Activated naive CD8-positive, alpha-beta T cell treated with anti-CD3 and anti-CD28 coated beads, Interleukin-2, amount 10 ng/mL, durations not matched to agents 7 days and 5 days (primary cell): ENCODE measurements at places on chromosomes 1 and 21. TPM values are rescaled to one million over a fixed set of nuclear protein-coding genes. Genes with fewer than 3 reads are reported as not detected.
A peak's percentile ranks its signal among the peaks of the same experiment; 100 is the strongest.

- no peak for DNase-seq
Observed at GRCh38 chr1:197342044-197342565, 74.1 kb downstream of the CRB1 start.

DNALI1 gene
- not detected for total RNA-seq

GRCh38 chr1:27634177-27634984 is 604 bp downstream of the FGR start:
- peak; percentile 69 for DNase-seq

DNA sequence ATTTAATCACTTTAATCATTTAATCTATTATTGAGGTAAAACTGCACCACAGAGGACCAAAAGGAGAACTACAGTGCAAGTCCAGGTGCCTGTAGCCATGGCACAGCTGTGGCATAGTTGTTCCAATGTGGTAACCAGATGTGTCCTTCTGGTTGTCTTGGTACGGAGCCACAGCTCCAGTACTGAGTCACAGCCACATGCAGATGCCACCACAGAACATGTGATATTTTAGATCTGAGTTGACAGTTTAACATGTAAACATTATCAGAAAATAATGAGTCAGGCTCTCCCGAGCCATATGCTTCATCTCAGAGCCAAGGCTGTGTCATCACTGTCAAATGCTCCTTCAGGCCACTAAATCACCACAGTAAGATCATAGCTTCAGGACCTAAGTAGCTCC is 56.4 kb upstream of the RGS7 start:
- no peak for DNase-seq

DNA sequence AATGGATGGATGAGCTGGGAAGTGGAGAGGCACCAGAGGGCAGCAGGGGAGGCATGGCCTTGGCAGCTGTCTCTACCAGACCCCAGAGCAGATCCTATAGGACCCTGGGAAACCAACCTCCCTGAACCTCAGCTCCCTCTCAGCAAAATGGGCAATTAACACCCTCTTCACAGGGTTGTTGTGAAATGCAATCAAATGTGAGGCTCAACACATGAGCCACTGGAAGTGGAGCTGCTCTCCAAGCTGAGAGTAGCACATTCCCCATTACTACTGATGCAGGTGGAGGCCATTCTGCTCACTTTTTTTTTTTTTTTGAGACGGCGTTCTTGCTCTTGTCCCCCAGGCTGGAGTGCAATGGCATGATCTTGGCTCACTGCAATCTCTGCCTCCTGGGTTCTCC is 6.5 kb upstream of the SYNC start:
- no peak for DNase-seq

DNA sequence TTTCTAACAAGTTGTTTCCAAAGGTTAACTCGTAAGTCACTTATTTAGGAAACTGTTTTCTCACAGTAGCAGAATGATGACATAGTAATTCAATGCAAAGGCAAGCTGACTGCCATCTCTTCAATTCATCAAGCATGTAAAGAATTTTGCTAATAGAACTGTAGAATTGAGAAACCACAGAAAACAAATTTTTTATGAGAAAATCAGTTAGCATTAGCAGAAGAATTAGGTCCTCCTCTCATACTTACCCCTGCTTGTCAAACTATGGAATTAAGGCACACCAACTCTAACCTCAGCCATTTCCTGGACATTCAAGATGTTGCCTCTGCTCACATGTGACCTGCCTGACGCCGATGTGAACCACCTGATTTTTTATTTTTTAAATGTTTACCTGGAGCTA is 115.2 kb downstream of the LRRC40 start:
- DNase-seq = no peak

PLEKHG5 gene
- total RNA-seq = 5.0 TPM

OR2T6 gene
- total RNA-seq = not detected

DNA sequence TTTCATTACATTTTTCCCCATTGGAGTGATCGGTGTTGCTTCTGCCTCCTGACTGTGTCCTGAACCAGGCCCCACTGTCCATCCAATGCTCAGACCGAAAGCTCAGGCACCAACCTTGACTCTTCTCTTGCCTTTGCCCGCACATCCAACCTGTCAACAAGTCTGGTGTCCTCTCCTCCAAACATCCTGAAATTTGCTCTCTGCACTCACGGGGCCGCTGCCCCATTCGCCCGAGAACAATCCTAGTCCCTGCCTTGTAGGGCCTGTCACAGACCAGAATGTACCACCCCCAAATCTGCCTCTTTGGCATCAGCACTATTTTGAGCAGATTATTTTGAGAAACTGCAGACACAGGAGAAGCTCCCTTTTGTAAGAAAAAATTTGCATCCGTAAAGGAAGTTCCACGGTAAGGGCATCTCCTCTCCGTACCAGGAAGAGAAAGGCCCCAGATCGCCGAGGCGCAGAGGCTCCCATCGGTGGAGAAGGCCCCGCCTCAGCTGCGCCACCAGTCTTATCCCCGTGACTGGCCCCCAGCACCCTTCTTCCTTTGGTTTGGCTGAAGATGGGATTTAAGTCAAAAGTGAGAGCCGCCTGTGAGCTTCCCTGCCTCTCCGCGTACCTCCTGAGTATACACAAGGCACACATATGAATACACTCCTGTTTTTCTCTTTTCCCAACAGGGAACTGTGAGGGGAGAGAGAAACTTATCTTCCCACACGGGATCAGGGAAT is 7.1 kb downstream of the MORN1 start:
- DNase-seq = peak; percentile 20

S100B gene
- 16.3 TPM for total RNA-seq

DNA sequence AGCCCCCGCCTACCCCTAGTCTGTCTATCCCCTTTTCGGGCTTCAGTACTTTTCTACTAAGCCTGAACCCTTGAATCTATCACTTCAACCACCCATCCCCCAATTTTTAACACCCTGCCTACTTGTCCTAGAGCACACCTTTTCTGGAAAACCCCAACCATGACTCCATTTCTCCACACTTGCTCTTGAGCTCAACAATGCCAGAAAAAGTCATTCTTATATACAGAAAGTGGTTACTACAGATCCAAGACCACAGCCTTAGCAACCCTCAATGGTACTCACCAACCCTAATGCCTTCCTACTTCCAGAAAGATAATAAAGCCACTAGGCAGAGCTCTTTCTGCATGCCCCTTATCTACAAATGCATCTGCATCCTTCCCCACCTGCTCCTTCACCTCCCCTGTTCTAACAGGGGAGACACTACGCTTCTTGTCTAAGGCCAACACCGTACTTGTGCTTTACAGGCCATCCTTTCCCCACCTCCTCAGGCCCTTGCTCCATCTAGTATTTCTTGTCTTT is 41.2 kb downstream of the DMAP1 start:
- no peak for DNase-seq

TPTE gene
- total RNA-seq = not detected

DNA sequence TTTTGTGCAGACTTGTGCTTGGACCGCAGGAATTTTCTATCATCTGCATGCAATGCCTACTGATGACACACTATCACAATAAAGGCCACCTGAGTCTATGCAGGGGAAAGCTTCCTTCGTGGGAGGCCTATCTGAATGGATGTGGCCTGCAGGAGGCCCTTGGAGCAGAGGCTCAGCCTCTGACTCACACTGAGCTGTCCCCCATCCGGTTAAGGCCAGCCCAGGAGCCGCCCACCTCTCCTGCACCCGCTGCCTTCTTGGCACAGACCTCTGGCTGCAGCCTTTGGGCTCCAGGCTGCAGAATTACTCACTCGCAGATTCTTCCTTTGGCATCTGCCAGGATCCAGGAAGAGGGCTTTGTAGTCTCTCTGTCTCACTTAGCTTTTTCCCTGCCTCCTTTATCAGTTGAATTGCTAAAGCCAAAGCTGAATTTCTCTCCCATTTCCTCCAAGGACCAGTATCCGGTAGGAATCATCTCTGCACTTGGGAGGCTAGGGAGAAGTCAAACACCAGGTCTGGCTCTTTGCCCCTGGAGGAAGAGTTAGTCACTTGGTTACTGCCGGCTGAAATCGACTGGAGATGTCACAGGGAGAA is 65.1 kb upstream of the JUN start:
- DNase-seq = no peak

FMN2 gene
- not detected for total RNA-seq

SPRR1A gene
- not detected for total RNA-seq

PRAMEF14 gene
- not detected for total RNA-seq

DNA sequence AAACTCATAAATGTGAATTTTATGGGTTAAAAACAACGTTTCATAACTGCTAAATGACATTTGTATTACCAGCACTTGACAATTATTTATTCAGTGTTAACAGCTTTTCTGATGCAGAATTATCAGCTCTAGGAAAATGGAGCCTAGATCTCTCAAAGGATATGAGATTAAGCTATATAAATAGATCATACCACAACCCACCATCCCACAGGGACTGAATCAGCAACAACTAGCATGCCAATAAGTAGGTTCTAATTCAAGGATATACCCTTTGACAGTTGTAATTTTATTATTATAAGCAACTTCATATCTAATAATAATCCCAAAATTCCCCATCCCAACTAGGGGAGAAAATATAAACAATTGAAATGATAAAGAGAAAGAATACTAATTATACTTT is 275.4 kb upstream of the RGS18 start:
- no peak for DNase-seq

S100A2 gene
- not detected for total RNA-seq

- DNase-seq = no peak
Observed at GRCh38 chr1:208238710-208239472, 5.3 kb downstream of the PLXNA2 start.

GRCh38 chr1:7333620-7334019 is 437.5 kb upstream of the VAMP3 start:
- no peak for DNase-seq

GRCh38 chr1:222404710-222405109 is 143.2 kb downstream of the HHIPL2 start:
- DNase-seq = no peak

AMY1B gene
- not detected for total RNA-seq

DNA sequence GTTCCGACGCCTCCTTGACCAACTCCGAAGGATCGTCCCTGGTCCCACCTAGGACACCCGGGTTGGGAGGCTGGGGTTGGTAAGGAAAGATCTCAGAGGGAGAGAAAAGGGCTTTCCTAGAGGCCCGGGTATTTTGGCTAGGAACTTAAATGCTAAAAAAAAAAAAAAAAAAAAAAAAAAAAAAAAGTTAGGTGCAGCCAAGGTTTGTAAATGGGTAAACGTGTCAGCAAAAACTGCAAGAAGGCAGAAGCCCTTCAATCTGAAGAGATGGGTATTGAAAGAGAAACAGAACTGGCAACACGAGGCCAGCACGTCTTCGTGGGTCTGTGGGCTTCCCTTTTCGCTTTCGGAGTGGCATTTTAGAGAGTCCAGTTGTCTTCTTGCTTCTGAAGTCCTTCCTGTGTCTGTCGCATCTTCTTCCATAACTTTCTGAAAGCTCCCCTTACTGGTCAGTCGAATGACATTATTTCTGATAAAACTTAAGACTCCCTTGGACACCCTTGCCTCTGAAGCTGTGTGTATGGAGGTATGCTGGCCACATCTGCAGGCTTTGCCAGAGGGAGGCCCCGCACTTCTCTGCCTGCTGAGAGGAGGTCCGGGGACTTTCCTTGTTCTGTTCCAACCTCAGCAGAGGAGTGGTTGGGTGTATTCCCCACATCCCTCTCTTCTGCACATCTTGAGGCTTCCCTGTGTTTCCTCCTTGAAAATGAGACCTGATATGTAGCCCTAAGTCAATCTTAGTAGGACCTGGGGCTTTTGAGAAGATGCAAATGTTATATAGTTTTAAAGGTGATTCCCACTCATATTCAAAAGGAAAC is 745 bp downstream of the RCSD1 start:
- DNase-seq = no peak

TSACC gene
- not detected for total RNA-seq

DNA sequence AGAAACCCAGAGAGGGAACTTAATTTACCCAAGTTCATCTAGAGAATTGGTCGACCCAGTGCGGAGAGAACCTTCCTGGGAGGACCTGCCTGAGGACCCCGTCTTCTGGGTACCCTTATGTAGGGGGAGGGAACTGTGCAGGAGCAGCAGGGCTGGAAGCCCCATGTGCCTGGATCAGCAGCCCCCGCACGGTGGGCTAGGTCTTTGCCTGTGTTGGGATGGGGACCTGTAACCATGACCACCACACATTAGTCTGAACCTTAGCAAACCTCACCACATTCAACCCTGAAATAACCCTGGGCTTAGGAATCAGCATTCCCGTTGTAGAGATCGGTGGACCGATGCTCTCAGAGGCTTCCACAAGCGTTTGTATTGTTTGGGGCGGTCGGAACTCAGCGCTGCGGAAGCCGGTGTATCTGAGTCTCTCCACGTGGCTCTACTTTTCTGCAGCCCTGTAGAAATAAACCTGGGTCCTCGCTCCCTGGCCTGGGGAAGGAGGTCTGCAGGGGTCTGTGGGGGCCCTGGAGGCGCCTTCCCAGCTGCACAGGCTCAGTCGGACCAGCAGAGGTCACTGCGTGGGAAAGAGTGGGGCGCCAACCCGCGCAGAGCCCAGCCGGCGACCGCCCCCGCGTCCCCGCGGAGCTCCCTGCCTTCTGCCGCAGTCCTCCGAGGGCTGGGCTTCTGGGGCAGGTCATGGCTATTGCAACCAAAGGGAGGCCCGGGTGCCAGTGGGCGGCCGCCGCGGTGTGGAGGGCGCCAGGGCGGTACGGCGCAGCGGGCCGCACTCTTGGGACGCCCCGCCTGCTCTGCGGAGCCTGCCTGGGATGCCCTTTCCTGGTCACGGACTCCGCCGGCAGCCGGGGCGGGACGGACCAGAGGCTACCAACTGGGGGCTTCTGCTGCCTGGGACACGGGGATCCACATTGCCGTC is 36.2 kb upstream of the KCNA10 start:
- peak; percentile 69 for DNase-seq

KRTAP21-2 gene
- not detected for total RNA-seq

- no peak for DNase-seq
Observed at GRCh38 chr1:225660544-225660946, 7.6 kb upstream of the ENAH start.

SHE gene
- total RNA-seq = not detected
